ENCODE measurements at places on chromosomes 7 and 10. TPM values are rescaled to one million over a fixed set of nuclear protein-coding genes. Genes with fewer than 3 reads are reported as not detected.

FKBP6 gene
- total RNA-seq: not detected

NKX6-2 gene
- total RNA-seq: not detected

SLC18A2 gene
- total RNA-seq: not detected

ZNF804B gene
- total RNA-seq: not detected

IRF5 gene
- not detected for total RNA-seq

ZEB1 gene
- 126 TPM for total RNA-seq

BTBD16 gene
- not detected for total RNA-seq

PGAM2 gene
- not detected for total RNA-seq

AOAH gene
- total RNA-seq: not detected

CPN1 gene
- total RNA-seq: not detected

AOC1 gene
- not detected for total RNA-seq

FOXK1 gene
- 39.8 TPM for total RNA-seq

UPK3B gene
- not detected for total RNA-seq

All from placental pericyte (primary cell).